HS-5 (cell line): ENCODE measurements at places on chromosomes 6 and 20.
A peak's percentile ranks its signal among the peaks of the same experiment; 100 is the strongest.

DNA sequence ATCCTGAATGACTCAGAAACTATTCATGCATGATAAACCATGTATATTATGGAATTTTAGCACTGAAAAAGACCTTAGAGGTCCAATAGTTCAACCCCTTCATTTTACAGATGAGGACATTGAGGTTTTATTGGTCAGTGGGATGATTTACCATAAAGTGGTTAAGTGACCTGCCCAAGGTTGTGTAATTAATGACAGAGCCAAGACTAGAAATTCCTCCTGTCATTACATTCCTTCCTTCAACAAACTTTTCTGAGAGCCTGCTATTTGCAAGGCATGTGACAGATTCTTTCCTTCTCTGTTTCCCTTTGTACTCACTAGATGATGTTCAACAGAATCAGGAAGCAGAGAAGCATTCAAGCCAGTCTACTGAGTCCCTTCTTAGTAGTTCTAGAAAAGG is 170.7 kb upstream of the KCNK16 start:
- peak; percentile 42 for DNase-seq

- DNase-seq = peak; percentile 24
Observed at GRCh38 chr6:84892671-84893070, 128.3 kb upstream of the TBX18 start.

GRCh38 chr6:75266716-75267291 is 17.8 kb downstream of the TMEM30A start:
- no peak for DNase-seq

GRCh38 chr6:109595998-109596397 is 95.0 kb downstream of the AK9 start:
- DNase-seq = peak; percentile 11

GRCh38 chr6:79872303-79872702 is 75.0 kb downstream of the ELOVL4 start:
- no peak for DNase-seq

DNA sequence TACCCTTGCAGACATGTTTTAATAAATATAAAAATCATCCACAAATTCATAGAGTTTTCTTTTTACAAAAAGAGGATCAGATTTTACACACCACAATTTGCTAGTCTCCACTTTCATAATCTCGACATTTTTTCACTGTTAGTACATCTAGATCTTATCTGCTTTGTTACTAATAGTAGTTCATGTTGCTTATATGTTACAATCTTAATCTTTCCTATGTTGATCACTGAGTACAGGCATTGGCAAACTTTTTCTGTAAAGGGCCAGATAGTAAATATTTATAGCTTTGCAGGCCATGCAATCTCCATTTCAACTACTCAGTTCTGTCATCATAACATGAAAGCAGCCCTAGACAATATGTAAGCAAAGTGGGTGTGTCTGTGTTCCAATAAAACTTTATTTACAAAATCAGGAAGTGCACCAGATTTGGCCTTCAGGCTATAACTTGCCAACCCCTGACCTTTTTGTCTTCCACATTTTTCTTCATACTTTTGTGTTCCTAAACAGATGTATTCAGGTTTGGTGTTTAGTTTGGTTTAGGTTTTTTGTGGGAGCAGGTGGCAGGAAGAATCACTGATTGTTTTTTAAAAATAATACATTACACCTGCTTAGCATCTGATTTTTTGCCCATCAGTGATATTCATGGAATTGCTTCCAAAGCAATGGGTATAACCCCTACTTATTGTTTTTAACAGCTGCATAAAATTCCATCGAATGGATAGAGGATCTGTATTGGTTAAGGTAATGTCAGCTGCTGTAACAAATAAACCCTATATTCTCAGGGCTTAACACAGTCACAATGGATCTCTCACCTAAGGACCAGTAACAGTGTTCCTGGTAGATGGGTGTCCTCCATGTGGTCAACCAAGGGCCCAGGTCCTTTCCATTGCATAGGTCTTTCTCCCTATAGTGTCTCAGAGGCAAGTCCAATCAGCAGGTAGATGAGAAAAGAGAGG is 61.2 kb downstream of the EYA2 start:
- DNase-seq = no peak

GRCh38 chr6:111556004-111556403 is 49.7 kb downstream of the TRAF3IP2 start:
- no peak for DNase-seq

- DNase-seq = no peak
Observed at GRCh38 chr6:65852369-65852852, 145.4 kb upstream of the EYS start.

GRCh38 chr20:645318-646106 is 7.5 kb downstream of the SRXN1 start:
- DNase-seq = no peak

DNA sequence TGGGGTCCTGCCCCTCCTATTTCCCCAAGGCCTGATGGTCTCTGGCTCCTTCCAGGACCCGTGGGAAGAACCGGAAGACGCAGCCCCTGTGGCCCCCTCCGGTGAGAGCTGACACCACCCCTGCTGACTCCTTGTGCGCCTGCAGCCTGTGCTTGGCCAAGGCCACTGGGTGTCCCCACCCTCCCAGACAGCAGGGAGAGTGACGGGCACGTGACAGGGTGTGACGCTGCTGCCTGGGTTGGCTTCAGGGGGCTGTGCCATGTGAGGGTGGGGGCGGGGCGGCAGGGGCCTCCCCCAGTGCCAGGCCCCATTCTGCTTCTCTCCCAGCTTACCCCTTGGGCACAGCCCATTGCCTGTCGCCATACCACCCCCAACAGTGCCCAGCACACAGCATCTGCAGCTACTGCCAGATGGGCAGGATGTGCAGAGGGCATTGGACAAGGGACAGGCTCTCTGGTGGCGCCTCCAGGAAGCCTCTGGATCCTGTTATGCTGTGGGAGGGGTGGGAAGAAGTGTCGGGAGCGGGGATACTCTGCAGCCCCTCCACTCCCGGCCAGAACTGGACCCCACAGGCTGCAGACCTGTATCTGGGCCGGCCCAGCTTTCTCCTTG is 2.9 kb downstream of the BIRC7 start:
- no peak for DNase-seq

- peak; percentile 28 for DNase-seq
Observed at GRCh38 chr20:4472906-4473305, 248.8 kb upstream of the PRND start.

GRCh38 chr6:3835055-3835731 is 14.0 kb upstream of the FAM50B start:
- DNase-seq = no peak

GRCh38 chr6:153816366-153816765 is 222.7 kb upstream of the OPRM1 start:
- DNase-seq = no peak

DNA sequence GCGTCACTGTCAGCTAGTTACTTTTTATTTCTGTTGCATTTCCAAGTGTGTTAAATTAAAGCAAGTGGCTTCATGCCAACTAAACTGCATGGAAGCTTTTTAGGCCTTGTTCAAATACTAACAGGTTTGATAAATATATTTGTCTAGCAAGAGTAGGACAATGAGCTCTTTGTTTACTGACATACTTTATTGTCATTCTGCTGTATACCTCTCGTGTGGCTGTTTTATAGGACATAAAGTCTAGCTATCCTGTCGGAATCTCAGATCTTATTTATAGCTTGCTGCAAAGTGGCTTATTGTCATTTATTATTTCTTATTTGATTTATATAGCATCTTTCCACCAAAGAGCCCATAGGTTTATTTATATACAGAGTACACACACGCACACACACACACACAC is 711.1 kb downstream of the KIF16B start:
- no peak for DNase-seq

DNA sequence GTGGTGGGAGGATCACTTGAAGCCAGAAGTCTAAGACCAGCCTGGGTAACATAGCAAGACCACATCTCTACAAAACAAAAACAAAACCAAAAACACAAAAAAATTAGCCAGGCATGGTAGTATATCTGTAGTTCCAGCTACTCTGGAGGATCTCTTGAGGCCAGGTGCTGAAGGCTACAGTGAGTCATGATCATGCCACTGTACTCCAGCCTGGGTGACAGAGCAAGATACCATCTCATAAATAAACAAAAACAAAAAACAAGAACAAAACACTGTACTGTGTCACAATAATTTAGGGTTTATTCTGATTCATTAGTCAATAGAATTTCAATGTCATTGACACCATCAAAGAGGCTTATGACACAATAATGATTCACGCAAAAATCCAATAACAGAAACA is 1121.7 kb upstream of the MAP3K7 start:
- DNase-seq = no peak

GRCh38 chr6:119428633-119429032 is 79.1 kb upstream of the MAN1A1 start:
- DNase-seq = no peak

- peak; percentile 100 for DNase-seq
Observed at GRCh38 chr20:53611449-53611894, 17.8 kb upstream of the ZNF217 start.

DNA sequence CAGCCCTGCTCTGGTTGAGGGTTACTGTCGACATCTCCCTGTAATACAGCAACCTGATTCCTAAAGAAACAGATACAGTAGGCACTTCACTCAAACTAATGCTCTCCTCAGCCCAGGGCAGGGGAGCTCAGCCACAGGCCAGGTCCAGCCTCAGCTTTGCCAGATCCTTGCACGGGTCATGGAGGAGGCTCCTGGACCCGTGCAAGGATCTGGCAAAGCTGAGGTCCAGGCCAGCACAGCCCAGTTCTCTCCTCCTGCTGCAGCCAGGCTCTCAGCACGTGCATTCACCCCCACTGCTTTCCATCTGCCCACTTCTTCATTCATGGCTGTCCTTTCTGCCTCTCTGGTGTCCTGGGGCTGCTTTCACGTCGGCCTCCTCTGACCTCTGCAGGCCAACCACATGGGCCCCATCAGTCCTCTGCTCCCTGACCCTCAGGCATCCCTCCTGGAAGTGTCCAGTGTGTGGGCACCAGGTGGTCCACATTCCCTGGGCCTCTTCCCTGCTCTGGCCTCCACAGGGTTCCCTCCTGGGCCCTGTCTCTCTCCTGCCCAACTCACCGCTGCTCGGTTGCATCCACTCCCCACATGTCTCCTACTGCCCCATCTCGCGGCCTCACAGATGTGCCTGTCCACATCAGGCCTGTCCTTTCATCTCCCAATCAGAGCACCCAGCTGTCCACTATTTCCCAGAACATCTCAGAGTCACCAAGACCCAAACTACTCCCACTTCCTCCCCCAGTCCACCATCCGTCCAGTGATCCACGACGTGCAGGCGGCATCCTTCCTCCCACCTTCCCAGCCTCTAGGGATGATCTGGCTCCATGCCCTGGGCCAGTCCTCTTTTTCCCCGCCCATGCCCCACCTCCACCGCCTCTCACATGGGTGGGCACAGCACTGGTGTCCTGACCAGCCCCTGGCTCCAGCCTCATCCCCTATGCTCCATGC is 11.8 kb upstream of the CD93 start:
- DNase-seq = no peak

- no peak for DNase-seq
Observed at GRCh38 chr20:61850926-61851900, 214.5 kb downstream of the TAF4 start.

GRCh38 chr6:43737272-43738081 is 32.5 kb upstream of the VEGFA start:
- DNase-seq = no peak

DNA sequence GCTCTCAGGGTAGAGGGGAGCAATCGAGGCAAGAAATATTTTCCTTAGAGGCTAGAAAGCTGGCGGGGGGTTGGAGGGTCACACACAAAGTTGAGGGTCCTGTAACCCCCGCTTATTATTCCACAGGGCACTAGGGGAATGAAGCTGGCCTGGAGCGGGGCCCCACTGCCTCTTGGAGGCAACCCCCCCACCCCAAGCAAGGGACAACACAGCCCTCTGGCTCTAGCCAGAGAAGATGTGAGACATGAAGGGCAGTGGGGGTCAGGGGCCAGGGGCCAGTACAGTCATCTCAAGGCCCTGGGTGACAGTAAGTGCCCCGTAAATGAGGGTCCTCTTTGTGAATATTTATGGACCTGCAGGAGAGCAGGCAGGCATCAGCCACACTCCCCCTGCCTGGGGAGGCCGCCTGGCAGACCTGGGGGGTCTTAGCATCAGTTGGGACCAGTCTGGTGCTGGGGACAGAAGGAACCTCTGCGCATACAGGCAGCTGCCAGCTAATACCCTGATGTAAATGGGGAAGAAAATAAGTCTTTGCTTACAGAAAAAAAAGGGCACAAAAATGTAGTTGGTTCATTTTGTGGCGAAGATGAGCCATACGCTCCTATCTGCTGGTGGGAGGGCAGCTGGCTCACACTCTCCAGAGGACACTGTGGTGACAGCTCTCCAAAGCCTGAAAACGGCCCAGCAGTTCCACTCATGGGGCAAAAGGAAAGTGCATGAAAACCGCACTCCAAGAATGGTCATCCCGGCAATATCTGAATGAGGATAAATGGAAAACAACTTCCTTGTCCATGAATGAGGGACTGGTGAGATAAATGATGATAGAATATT is 21.9 kb downstream of the SPATA2 start:
- DNase-seq = no peak

DNA sequence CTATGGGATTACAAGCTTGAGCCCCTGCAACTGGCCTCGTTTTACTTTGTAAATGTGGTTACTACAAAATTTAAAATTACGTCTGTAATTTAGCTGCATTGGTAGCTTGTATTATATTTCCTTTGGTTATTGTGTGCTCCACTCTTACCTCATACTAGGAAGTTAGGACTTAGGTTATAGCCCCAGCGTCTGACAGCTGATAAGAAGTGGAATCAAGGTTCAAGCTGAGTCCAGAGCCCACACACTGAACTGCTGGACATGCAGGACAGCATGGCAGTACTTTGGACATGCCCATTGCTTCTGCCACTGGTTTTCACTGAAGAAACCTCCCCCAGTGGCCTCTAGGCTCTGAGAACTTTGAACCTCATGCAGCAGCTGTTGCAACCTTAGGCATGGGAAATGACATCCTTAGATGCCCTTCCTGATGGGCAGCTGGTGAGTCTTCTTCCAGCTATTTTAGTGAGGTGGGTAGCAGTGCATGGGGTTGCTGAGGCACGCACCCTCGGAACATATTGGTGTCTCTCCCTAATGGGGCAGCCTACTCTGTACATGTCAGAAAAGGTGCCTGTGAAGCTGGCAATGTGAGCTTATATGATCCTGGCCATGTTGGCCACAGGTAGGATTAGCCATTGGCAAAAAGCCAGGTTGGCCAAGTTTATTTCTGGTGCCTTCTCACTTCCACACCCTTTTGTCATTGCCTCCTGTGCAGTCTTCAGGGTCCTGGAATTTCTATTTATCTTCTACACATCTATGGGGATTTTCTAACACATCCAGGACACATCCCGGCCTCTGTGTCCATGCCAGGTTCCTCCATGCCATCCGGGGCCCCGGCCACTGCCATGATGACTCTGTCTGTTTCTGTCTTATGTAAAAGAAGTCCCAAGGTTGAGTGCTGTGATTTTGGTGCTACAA is 85.3 kb downstream of the CDS2 start:
- no peak for DNase-seq

DNA sequence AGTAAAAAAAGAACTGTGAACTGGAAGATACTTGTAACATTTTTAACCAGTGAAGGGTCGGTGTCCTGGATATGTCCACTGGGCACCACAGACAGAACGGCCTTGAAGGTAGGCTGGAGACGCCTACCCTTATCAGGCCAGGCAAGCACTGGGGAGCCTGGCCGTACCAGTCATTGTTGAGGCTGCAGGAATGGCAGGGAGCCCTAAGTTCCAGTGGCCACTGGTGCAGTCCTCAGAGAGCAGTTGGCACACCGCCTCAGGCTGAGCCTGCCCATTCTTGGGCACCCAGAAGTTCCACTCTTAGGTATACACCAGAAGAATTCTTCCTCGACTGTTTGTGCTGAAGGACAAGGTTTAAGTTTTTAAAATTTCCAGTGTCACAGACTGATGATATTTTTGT is 20.5 kb downstream of the DNAJC5 start:
- no peak for DNase-seq

- DNase-seq = no peak
Observed at GRCh38 chr6:9461188-9461587, 953.7 kb downstream of the TFAP2A start.
